ENCODE measurements at places on chromosomes 11 and 22.

DNA sequence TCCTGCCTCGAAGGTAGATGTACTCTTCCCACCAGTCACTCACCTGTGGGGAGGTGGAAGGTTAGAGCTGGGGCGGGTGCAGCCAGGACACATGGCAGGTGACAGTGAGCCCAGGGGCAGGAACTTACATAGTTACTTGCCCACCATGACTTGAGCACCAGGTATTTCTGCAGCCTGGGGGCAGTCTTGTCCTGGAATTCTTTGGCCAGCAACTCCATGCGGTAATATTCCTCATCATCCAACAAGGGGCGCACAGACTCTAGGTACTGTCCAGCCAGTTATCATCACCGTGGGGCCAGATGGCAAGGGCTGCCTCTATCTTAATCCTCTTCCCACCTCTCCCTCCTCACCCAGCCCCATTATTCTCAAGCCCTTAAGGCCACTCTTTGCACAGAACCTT lies 2.2 kb downstream of the CPT1B start:
- peak; percentile 35 for DNase-seq

DNA sequence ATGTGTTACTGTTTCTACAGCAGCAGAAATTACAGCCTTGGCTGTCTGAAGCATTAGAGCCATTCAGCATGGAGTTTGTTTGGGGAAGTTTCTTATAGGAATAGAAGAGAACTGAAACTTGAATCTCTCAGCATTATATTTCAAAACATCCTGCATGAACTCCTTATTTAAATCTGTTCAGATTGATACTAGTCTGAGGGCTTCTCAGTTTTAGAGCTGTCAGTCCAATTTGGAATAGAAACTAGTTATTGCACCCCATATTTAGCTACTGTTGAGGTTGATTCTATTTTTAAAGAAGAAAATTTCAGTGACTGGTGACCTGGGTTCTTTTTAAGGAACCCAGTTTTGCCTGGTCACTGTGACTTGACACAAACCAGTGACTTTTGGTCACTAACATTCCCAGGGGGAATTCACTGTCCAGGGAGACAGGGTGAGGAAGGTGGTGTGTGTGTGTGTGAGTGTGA lies 126.0 kb upstream of the TTC12 start:
- no peak for DNase-seq

DNA sequence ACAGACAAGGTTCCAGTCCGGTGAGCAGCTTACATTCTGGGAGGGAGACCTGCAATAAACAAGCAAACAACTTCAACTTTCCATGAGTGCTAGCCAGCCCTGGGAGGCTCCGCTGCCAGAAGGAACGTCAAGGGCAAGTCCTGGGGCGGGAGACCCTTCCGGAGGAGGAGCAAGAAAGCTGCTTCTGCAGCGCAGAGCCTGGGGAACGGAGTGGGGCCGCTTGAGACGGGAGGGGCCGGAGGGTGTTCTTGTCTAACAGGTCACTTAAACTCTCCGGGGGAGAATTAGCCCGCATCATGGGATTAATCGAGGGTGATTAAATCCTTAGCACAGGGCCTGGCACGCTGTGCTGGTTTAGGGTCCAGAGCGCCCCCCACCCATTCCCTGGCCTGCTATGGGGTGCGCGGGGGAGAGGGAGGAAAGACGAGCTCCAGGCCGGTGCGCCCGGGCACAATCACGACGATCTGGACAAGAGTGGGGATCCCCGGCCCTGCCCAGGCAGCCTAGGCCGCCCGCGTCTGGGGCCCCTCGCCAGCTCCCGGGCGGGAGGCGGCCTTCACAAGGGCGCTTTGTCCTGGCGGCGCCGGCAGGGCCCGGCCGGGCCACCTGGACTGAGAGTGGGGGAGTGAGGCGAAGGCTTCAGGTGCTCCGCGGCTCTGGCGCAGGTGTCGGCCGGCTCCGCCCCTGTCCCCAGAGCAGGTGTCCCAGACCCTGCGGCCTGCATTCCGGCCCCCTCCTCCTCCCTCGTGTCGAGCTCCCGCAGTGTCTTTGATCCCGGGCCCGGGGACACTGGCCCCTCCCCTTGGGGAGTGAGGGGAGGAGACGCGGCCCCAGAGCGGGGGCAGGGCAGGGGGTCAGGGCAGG lies 663 bp upstream of the LARGE2 start:
- DNase-seq = no peak

- DNase-seq = no peak
These were observed 16.6 kb downstream of the CYTH4 start for GRCh38 chr22:37298748-37299495.

- DNase-seq = no peak
These were observed 6.6 kb downstream of the OR51M1 start for GRCh38 chr11:5390210-5390609.

- no peak for DNase-seq
These were observed 28.4 kb downstream of the CDON start for GRCh38 chr11:126034039-126034932.

GRCh38 chr11:19740586-19740985 lies 27.9 kb downstream of the NAV2 start:
- no peak for DNase-seq

- DNase-seq = no peak
These were observed 1.7 kb downstream of the SEZ6L start for GRCh38 chr22:26170795-26171580.

- peak; percentile 14 for DNase-seq
These were observed 14.2 kb downstream of the PEX26 start for GRCh38 chr22:18091916-18092526.

DNA sequence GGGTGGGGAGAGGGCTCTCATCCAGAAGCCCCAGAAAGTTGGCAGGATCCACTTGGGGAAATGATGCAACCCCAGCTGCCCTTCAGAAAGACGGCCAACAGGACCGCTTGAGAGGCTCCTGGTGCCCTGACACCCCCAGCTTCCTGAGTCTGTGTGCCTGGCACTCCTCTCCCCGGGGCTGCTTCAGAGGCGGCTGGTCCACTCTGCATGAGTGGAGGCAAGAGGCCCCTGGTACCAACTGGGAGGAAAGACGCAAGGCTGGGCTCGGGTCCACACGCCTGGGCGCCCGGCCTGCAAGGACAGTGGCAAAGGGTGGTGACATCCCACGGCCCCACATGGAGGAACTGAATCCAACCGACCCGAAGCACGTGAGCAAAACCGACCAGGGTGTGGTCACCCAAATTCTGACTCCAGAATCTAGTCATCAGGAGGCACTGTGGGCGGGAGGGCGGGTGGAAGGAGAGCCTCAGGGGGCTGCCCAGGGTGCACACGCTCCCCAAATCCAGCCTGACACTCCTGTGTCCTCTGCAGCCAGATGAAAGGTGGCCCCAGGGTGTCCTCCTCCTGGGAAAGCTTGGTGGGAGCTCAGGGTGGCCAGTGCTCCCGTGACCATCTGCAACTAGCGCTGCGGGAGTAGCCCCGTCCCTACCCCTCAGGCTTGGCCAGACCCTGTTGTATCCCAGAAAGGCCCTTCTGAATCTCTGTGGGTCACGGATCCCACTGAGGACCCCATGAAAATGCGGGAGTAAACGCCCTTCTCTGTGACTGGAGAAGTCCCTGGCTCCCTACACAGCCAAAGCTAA lies 3.7 kb downstream of the RNH1 start:
- DNase-seq = peak; percentile 43

- no peak for DNase-seq
These were observed 18.2 kb upstream of the GRAMD4 start for GRCh38 chr22:46602025-46602424.

DNA sequence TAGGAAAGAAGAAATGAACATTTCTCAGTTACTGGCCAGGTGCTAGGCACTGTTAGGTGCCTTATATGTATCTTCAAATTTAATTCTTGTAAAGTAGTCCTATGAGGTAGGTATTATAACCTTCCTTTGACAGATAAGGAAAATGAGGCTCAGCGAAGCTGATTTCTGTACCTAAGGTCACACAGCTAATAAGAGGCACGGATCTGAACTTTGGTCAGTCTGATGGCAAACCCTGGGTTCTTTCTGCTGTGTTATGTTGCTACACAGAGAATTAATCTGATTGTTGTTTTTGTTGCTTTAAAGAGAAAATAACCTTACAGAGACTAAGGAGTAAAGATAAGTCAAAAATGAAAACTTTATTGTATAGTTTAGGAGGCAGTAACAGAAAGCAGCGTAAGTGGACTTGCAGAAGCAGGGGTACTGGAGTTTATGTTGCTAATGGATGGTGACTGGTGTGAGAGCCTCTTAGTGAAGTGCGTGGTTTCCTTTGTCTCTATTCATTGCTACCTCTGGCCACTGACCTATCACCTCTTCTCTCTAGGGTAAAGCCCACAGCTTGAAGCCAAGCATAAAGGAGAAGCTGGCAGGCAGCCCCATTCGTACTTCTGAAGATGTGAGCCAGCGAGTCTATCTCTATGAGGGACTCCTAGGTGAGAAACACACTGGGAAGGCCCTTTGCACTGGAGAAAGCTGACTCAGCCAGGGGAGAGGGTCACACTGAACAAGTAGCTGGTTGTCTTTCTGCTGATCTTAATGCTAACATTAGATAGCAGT lies 38.3 kb downstream of the MADD start:
- no peak for DNase-seq

GRCh38 chr22:26330971-26331625 lies 98.0 kb upstream of the ASPHD2 start:
- DNase-seq = peak; percentile 33

DNA sequence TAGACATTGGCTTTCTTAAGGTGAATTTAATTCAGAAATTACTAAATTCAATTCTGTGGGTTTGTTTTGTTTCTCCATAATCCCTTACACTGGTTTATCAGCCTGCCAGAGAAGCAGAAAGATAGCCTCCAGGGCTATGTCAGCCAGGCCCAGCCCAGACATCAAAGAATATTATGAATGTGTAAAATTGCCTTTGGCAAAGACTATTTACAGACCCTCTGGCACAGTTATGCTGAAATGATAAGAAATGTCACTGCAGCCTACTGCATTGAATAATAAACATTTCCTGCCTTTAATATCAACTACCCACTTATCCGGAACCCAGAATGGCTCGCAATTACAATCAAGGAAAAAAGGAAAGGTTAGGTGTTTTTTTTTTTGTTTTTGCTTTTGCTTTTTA lies 562.5 kb upstream of the LRRC4C start:
- DNase-seq = no peak

DNA sequence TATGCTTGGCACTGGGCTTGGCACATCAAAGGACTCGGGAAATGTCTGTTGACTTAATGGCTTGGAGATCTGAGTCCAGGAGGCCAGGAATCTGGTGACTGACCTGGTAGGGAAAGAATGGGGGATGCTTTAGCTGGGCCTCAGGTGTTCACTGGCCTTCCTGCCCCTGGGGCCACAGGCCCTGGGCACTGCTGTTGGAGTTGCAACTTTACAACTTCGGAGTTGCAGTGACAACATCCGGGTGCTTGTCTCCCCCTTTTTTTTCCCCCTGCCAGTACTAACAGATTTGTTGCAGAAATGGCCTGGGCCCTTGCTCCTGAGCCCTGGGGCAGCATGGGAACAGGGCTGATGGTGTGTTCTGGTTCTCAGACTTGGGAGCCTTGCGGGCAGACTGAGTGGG lies 23.8 kb downstream of the OSBP2 start:
- DNase-seq = no peak

GRCh38 chr22:27274770-27275449 lies 526.6 kb downstream of the MN1 start:
- peak; percentile 55 for DNase-seq

GRCh38 chr11:66510990-66511339 lies 530 bp downstream of the BBS1 start:
- no peak for DNase-seq

DNA sequence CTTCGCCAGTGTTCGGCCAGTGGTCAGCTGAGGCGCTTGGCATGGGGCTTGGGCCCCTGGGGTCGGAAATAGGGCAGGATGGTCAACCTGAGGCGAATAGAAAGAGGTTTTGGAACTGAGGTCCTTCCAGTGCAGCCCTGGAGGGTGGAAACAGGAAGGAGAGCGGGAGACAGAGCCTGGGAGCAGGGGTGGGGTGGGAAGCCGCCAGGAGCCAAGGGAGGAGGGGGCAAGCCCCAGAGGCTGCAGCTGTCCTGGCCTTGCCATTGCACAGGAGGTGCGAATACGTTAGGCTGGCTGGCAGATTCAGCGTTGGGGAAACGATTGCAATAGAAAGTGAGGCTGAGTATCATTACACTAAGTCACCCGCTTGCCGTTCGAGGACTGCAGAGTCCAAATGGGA lies 13.9 kb upstream of the KCTD17 start:
- no peak for DNase-seq

GRCh38 chr11:15985127-15985859 lies 371.1 kb downstream of the SOX6 start:
- DNase-seq = peak; percentile 45

GRCh38 chr22:41479671-41480396 lies 10.9 kb downstream of the ACO2 start:
- peak; percentile 23 for DNase-seq

DNA sequence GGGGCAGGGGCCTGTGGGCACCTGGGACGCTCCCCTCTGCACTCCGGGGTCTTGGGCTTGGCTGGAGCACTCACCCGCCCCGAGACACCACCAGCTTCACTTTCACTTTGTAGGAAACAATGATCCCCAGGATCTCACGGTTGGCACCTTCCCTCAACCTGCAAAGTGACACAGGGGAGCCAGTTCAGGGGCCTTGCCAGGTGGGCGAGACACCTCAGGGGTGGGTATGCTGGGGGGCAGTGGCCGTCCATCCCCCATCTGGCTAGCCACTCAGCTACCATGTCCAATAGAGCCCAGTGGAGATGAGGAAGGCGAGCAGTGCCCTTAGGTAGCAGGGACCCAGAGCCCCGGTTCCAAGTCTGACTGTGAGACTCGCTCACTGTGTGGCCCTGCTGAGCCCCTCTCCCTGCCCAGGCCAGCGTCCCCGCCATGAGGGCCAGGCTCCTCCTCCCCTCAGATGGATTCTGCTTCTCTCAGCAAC lies 32.3 kb downstream of the TPBGL start:
- no peak for DNase-seq

- DNase-seq = no peak
These were observed 79.8 kb downstream of the CLPB start for GRCh38 chr11:72354356-72355115.

DNA sequence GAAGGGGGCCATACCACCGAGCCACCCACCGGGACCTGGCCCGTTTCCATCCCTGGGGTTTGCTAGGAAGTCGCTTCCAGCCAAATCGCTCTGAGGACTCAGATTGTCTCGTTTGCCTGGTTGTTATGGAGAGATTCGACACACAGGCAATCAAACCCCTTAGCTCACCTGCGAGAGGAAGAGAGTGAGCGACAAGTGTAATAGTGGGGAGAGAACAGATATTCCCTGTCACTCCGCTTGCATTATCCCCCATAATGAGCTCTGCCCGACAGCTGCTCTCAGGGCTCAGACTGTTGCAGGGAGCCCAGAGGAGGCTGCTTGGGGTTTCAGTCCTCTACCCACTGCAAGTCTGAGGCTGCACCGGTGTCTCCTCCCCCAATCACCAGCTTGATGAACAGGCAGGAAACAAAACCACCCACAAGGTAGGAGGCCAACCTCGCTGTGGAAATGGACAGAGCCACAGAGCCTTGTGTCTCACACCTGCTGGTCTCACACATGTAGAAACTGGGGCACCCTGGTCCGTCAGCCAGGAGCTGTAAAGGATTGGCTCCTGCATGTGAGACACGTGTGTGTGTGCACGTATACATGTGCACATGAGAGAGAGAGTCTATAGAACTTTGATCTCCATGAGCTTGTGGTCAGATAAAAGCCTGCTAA lies 351.1 kb downstream of the BUD13 start:
- DNase-seq = no peak

GRCh38 chr22:49457146-49457545 lies 370.5 kb downstream of the BRD1 start:
- no peak for DNase-seq

- DNase-seq = no peak
These were observed 102.4 kb downstream of the PRMT3 start for GRCh38 chr11:20489948-20490347.
